Posterior vena cava (tissue), 2 donors: ENCODE measurements at places on chromosomes 5 and 9. TPM values are rescaled to one million over a fixed set of nuclear protein-coding genes. Genes with fewer than 3 reads are reported as not detected.

- no peak for DNase-seq
Observed at GRCh38 chr5:136560126-136560525, 194.8 kb upstream of the TRPC7 start.

DNA sequence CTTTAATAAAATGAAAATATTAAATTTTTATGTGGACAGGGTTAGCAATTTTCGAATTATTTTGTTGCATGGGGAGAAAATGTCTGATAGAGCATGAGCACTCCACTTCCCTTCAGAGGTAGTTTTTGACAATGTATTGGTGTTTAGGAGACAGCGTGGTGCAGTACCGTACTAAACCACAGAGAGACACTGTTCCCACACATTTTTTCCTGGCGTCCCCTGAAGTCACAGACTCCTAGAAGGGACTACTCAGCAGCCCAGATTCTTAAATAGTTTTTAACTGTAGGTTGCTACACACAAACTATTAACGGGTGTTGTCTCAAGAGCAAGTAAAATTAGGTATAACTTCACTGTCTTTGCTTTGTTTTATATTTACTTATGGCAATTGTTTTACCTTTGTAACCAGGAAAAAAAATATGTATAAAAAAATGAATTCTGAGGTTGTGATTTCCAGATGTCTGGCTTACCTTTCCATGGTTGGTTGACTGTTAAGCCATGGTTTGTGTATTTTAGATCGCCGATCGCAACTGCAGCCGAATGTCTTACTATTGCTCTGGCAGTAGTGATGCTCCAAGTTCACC lies 171.2 kb downstream of the DOCK8 start:
- DNase-seq = no peak

Gene EDIL3
- 143 TPM for total RNA-seq

DNA sequence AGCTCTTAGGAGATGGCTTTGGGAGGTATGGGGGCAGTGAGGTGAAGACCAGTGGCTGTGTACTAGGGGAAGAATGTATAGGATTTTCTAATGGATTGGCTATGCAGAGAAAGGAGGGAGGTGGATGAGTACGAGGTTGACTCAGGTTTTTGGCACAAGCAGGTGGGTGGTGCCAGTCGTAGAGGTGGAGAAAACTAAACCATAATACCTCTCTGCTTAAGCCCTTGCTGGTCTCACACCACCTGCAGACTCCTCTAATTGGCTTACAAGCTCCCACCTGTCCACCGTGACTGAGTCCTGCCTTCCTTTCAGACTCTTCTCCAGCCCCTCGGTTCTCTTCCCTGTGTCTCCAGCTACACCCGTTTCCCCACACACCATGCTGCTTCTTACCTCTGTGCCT lies 521.7 kb upstream of the CLINT1 start:
- no peak for DNase-seq

DNA sequence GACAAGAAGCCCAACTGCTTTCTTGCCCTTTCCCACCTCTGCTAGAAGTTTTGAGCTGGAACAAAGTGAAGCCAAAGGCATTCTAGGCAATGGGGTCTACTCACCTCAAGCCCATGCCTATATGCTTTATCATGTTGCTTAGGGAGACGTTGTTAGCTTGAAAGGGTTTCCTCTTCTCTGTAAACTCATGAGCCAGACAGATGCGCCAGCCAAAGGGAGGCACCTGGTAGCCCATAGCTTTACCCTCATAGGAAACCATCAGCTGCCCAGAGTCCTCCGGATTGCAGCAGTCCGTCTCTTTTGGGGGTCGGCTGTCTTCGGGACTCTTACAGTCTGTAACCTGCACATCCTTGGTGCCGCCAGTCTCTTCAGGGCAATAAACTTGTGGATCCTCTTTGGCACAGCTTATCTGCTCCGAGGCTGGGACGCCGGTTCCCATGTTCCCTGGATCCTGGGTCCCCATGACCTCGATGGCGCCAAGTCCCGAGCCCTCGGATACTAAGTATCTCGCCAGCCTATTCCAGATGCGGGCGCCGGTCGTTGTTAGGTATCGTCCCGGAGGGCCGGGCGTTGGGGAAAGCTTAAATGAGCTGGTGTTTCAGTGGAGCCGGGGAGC lies 678 bp downstream of the GBA2 start:
- DNase-seq = no peak

DNA sequence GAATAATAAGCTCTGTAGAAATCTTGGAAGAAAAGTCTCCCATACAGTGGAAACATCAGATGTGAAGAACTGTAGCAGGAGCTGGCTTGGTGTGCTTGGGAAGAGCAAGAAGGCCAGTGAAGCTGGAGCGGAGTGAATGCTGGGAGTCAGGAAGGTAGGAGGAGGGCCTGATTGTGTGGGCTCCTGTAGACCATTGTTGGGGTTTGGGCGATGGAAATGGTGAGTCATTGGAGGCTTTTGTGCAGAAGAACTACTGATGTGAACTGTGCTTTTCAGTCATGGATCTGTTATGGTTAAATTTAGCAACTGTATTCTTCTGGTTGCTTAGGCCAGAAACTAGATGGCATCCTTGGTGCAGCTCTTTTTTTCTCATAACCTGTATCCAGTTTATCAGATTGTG lies 2.3 kb downstream of the ICE1 start:
- no peak for DNase-seq

- DNase-seq = peak; percentile 30
Observed at GRCh38 chr9:36961051-36961450, 73.0 kb downstream of the PAX5 start.

Gene NR2F1
- total RNA-seq = 41.7 TPM

Gene PCDHA13
- 0.05 TPM for total RNA-seq

DNA sequence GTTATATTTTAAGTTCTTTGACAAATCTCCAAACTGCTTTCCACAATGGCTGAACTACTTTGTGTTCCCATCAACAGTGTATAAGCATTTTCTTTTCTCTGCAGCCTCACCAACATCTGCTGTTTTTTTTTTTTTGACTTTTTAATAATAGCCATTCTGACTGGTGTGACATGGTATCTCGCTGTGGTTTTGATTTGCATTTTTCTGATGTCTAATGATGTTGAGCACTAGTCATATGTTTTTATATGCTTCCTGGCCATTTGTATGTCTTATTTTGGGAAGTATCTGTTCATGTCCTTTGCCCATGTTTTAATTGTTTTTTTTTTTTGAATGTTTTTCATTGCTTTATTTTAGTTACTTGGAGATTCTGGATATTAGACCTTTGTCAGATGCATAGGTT lies 196.6 kb downstream of the PLK2 start:
- no peak for DNase-seq

DNA sequence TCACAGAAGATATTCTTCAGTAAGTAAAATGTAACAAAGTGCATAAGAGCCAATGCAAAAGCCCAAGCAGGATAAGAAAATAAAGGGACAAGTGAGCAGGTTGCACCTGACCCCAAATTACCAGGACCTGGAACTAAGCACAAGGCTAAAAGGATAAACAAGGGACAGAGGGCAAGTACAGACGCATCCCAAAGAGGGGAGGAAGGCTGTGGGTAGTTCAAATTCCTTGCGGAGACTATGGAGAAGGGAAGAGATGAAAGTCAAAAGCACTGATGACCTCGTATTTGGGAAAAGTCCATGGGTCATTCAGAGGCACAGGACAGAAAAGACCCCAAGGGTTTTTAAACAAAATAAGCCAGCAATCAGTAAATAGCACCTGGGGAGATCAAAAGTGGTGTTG lies 11.8 kb downstream of the ELAVL2 start:
- no peak for DNase-seq

Gene CLINT1
- total RNA-seq = 44.0 TPM

DNA sequence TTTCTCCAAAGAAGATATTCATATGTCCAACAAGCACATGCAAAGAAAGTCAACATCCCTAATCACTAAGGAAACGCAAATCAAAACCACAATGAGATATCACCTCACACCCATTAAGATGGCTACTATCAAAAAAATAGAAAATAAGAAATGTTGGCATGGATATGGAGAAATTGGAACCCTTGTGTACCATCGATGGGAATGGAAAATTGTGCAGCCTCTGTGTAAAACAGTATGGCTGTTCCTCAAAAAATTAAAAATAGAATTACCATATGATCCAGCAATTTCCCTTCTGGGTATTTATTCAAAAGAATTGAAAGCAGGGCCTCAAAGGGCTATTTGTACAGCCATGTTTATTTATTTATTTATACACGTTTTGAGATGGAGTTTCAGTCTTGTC lies 43.0 kb upstream of the HRH2 start:
- DNase-seq = no peak

Gene IQGAP2
- 15.0 TPM for total RNA-seq

Gene MLANA
- not detected for total RNA-seq

DNA sequence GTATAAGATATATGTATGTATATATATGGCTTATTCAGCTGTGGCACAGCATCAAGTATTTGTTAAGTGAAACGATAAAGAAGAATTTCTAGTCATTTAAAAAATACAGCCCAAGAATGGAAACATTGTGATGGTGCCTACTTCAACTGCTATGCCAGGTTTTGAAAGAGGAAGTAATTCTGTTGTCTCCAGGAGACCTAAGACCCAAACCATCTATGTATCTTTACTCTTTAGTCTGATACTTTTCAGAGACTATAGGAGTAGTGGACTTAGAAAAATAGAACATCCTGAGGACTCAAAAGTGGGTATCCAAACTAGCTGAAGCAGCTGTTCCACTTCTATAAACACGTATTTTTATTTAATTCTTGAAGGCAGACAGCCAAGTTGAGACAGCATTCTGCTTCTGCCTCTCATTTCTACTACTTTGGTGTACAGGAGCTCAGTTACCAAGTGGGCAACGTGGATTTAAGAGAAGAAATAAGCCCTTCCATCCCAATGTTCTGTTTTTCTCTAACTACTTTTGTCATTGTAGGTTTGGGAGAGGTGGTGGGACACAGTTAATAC lies 110.7 kb downstream of the RPS23 start:
- DNase-seq = no peak

DNA sequence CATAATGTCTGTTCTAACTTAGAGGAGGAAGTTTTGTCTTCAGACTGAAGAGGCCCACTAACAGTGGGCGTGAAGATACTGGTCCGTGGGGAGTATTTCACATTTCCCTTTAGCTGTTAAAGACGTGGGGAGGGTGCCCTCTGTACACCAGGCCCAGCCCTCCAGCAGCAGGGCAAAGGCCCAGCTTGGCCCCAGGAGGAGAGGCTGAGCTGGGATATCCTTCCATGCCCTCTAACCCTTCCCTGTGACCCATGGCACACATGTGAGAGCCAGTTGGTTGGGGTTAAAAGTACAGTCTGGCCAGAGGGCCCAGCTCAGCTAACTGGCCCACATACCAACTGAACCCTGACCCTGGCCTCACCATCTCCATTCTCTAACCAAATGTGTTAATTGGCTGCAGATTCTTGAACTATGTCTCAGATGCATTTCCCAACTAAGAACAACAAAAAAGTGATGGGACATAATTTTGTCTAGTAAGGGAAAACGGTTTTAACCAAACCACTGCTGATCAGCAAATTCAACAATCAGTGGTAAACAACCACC lies 74.4 kb downstream of the LHFPL2 start:
- DNase-seq = no peak

- no peak for DNase-seq
Observed at GRCh38 chr5:181054871-181055459, 14.9 kb downstream of the BTNL9 start.

GRCh38 chr5:56585461-56585860 lies 229.9 kb upstream of the MAP3K1 start:
- no peak for DNase-seq

Gene ANKRD34B
- total RNA-seq = not detected

Gene PDE6A
- not detected for total RNA-seq

DNA sequence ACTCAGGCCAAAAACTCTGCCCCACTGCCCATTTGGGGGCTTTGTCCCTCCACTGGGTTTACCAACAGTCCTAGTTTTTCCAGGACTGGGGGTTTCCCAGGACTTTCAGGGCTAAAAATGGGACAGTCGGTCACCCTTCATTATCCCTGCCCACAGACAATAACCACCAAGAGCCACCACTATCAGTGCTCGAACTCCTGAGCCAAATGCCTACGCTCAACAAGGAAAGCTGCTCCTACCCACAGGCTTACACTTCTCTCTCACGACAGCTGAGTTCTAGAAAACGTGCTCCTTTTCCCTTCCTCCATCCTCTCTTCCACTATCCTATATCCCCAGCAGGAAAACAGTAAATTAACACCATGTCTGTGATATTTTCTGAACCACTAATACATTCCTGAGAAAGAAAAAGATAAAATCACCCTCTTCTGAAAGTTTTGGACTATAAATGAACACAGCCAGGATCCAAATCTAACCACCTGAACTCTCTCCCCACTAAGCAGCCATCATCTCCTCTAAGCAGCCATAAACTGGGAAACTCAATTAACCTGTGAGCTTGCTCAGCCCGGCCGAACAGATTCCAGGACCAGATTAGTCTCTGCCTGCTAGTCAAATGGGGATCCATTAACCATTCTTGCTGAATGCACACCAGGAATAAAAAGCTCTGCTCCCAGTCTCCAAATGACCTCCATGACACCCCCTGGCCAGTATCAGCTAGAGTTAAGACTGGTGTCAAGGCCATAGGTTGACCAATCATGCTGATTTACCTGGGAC lies 41.8 kb downstream of the KLHL3 start:
- DNase-seq = no peak

Gene MPDZ
- total RNA-seq = 63.3 TPM

GRCh38 chr5:130992621-130993020 lies 172.4 kb downstream of the HINT1 start:
- DNase-seq = no peak

- DNase-seq = peak; percentile 83
Observed at GRCh38 chr5:71974165-71974564, 133.1 kb upstream of the MAP1B start.

Gene FAM169A
- total RNA-seq = 0.65 TPM

GRCh38 chr5:173880306-173880985 lies 7.7 kb upstream of the CPEB4 start:
- DNase-seq = no peak

- no peak for DNase-seq
Observed at GRCh38 chr5:97094579-97095317, 47.7 kb downstream of the LIX1 start.

Gene FOXD4
- total RNA-seq = 0.32 TPM

DNA sequence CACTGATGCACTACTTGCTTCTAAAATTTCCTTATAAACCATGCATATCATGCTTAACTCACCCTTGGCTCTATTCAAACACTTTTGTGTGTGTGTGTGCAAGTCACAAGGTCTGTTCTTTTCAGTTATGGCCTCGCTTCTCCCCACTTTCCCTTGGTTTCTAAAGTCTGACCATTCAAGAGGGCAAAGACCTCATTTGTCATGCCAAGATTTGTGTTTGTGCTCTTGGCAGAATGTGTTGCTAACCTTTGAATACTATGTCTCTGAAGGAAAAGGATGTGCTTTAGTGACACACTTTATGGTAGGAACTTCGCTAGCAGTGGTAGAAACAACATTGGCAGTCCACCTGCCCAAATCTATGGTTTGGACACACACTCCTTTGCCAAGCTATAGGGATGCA lies 50.4 kb downstream of the SNX18 start:
- DNase-seq = no peak

GRCh38 chr5:152072091-152072490 lies 147.4 kb upstream of the GLRA1 start:
- no peak for DNase-seq

DNA sequence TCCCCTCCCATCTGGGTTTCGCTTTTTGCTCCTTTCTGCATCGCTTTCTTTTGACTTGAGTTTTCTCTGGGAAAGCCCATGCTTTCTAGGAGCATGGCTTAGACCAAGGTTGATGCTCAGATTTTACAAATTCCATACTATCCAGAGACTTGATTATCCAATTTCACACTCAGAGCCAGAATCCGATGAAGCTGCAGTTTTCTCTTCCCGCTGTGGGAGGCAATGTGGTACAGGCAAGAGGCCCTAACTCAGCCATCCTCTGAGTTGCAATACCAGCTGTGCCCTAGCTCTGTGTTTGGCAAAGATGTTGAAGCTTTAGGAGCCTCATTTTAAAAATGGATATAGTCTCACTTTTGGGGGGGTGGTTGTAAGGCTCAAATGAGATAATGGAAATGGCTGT lies 85.1 kb downstream of the BRINP1 start:
- DNase-seq = no peak

Gene AMACR
- total RNA-seq = 6.4 TPM
